ENCODE measurements at places on chromosomes 1 and 21.
A peak's percentile ranks its signal among the peaks of the same experiment; 100 is the strongest.

DNA sequence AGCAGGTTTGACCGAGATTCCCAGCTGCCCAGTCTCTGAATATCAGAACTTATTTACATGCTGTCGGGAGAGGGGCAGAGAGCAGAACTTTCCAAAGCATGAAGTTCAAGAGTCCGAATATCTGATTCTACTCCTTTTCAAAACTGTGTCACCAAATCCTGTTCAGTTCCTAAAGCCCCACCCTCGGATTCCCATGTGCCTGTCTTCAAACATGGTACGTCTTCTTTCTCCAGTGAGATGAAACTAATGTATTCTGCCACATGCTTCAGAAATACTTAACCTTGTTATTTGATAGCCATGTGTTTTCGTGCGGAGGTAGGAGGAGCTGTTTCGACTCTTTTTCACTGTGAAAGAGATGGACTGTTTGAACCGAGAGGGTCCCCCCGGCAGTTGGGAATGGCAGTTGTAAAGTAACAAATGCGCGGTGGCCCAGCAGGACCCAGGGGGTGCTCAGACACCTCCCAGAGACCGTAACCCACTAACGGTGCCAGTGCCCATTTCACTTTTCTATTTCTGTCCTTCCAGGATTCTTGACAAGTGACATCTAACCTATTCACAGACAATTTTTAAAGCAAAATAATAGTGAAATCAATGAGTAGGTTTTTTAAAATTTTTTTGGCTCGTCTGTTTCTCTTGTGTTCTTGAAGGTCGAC lies 67.2 kb downstream of the ZBTB18 start:
- no peak for DNase-seq

DNA sequence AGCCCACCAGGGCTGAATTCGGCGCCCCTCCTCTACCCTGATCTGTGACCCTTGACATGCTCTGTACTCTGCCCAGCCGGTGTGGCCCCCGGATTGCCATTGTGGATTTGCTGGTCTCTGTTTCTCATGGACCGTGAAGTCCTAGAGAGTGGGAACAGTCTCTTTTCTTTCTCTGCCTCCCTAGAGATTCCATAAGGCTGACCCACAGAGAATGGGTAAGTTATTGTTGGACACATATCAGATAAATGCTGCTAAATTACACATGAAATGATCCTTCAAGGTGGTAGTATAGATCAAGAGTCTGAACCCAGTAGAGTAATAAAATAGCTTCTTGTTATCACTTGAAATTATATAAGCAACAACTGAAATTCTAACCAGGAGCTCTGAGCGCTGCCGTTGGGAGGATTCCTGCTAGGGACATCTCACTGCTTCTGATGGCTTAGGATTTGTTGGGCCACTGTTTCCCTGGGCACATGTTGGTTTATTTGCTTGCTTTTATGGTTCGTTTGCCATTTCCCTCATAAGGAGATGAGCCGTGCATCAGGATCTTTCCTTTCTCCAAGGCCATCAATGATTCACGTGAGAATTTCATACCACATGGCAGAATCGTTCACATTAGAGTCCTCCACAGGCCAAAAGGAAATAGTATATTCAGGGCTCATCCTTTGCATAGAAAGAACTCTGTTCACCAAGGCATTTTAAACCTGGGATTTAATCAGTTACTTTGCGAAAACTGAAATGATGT lies 111.9 kb downstream of the ZBTB18 start:
- DNase-seq, result no peak

GRCh38 chr1:23996700-23997229 lies 16.6 kb upstream of the SRSF10 start:
- no peak for DNase-seq

GRCh38 chr1:173253046-173253445 lies 45.9 kb upstream of the TNFSF4 start:
- no peak for DNase-seq

- DNase-seq, result no peak
Observed at GRCh38 chr1:55124470-55124869, 85.1 kb downstream of the PCSK9 start.

- no peak for DNase-seq
Observed at GRCh38 chr1:58062635-58063034, 483.9 kb downstream of the OMA1 start.

- no peak for DNase-seq
Observed at GRCh38 chr1:190328361-190328760, 149.3 kb downstream of the BRINP3 start.

- DNase-seq, result no peak
Observed at GRCh38 chr1:233945573-233945972, 41.1 kb downstream of the SLC35F3 start.

DNA sequence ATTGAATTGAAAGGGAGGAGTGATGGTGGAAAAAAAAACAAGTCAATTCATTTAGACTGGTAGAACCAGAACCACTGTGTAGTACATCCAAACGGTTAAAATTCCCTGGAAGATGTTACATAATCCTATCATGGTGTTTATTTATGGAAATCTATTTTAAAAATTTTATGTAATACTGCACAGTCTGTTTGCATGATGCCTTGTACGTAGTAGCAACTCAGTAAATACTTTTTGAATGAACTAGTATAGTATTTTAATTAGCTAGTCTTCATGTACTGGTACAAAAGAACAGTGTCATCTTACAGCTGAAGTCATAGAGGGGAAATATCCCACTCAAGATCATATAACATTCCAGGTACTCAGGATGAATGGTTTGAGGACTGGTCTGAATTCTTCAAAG lies 27.0 kb upstream of the IER5 start:
- DNase-seq, result no peak

GRCh38 chr21:45257673-45258341 lies 29.9 kb downstream of the POFUT2 start:
- no peak for DNase-seq

GRCh38 chr1:101291562-101292380 lies 55.0 kb downstream of the S1PR1 start:
- DNase-seq, result no peak

DNA sequence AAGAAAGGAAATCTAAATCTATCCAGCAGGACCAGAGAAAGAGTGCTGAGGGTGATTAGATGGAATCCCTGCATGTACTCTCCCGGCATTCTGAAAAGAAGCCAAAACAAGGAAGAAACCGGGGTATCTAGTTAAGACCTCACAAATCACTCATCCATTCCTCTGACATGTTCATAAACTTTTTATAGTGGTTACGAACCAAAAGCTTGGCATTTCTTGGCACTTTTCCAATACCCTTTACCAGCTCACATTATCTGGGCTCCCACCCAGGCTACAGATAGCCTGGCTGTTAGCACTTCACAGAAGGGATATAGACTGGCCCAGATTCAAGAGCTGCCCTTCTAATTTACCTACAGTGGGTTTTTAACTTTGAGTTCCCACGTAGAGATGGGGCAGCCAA lies 1.8 kb upstream of the C1orf74 start:
- no peak for DNase-seq

DNA sequence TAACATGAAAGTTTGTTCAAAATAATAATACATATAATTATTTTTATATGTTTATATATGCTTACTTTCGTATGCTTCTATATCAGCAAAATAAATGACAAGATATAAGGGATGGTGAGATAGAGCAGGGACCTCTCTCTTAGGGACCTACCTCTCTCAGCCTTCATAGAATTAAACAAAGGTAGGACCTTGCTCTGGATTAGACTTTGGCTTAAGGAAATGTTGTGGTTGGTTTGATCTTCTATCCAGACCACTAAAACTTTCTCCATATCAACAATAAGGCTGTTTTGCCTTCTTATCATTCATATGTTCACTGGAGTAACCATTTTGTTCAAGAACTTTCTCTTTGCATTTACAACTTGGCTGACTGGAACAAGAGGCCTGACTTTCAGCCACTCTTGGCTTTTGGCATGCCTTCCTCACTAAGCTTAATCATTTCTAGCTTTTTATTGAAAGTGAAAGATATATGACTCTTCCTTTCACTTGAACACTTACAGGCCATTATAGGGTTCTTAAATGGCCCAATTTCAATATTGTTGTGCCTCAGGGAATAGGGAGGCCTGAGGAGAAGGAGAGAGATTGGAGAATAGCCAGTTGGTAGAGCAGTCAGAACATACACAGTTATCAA lies 14.4 kb downstream of the FRRS1 start:
- no peak for DNase-seq

DNA sequence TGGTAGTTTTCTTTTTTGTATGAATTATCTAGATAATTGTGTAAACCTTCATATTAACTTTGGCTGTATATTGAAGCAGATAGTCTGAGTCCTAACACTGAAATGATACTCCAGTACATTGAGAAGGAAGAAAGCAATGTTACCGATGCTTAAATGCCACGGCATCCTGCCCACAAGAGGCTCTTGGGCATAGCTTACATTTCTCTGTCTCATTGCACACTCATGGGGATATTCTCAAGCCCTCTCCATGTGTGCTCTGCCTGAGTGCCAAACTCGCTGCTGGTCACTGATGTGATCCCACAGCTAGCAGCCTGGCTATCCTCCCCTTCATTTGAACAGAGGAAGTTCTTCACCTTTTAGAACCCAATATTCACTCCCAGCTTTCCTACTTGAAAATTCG lies 179.4 kb downstream of the TGFB2 start:
- DNase-seq, result no peak

- no peak for DNase-seq
Observed at GRCh38 chr21:34530261-34530660, 18.3 kb upstream of the KCNE1 start.

- DNase-seq, result no peak
Observed at GRCh38 chr1:113981962-113982931, 3.0 kb downstream of the OLFML3 start.

- no peak for DNase-seq
Observed at GRCh38 chr1:156652131-156652991, 10.4 kb downstream of the BCAN start.

GRCh38 chr1:187513190-187513589 lies 684.4 kb downstream of the PLA2G4A start:
- no peak for DNase-seq

- no peak for DNase-seq
Observed at GRCh38 chr1:154729031-154729442, 121.1 kb upstream of the ADAR start.

- DNase-seq, result peak; percentile 25
Observed at GRCh38 chr1:239976130-239976968, 115.3 kb upstream of the FMN2 start.

Measured in stimulated activated effector memory CD8-positive, alpha-beta T cell treated with anti-CD3 and anti-CD28 coated beads, Interleukin-12 subunit alpha, Interleukin-12 subunit beta, amount 100 ng/mL, for 72 hours (primary cell).